ENCODE measurements at places on chromosomes 5 and 9.

GRCh38 chr5:132267931-132268768, 10.7 kb downstream of the PDLIM4 start:
- DNase-seq: no peak

- DNase-seq: peak; percentile 66
These were observed 293.4 kb downstream of the EDIL3 start for GRCh38 chr5:84091127-84091799.

GRCh38 chr5:164057121-164057520, 551.7 kb downstream of the MAT2B start:
- DNase-seq: no peak

- DNase-seq: no peak
These were observed 27.2 kb downstream of the CCDC69 start for GRCh38 chr5:151196556-151197290.

DNA sequence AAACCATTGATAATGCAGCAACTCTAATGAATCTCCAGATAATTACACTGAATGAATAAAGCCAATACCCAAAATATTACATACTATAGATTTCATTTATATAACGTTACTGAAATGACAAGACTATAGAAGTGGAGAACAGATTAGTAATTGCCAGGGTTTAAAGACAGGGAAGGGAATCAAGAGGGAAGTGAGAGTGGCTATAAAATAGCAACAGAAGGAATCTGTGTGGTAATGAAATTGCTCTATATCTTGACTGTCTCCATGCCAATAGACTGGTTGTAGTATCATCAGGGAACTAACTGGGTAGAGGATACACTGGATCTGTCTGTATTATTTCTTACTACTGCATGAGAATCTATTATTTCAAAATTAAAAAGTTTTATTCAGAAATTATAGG, 396.5 kb upstream of the RPS23 start:
- DNase-seq: no peak

- no peak for DNase-seq
These were observed 80.2 kb downstream of the TRIO start for GRCh38 chr5:14223372-14223771.

DNA sequence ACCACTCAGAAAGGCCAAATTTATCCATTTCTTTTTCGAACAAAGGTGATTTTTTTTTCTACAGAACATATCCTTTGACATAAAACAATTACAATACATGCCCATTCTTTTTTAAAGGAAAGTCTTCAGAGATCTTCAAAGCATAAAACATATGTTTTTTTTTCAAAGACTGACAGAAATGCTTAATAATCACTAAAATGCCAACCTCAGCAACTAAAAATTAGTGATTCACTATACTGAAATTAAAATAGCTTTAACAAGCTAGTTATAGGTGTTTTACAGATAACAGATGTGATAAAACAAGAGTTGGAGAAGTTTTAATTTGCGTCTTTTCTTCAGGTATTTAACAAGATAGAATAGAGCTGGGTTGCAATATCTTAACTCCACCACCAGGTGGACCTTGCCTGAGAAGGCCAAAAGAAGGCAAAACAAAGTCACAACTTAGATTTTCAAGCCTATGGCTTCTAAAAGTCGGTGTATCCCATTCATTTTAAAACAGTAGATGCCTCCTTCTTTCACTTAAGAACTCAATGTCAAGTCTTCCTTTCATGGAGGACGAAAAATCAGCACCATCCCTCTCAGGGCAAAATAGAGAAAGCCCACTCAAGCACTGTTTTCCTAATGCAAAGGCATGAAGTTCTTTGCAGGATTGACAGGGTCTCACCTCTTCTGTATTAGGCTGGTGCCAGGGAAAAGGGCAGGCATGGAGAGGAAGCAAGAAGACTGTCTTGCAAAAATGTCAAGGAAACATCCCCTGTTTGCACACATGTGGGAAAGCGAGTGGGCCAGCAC, 31.1 kb upstream of the CPLX2 start:
- no peak for DNase-seq

DNA sequence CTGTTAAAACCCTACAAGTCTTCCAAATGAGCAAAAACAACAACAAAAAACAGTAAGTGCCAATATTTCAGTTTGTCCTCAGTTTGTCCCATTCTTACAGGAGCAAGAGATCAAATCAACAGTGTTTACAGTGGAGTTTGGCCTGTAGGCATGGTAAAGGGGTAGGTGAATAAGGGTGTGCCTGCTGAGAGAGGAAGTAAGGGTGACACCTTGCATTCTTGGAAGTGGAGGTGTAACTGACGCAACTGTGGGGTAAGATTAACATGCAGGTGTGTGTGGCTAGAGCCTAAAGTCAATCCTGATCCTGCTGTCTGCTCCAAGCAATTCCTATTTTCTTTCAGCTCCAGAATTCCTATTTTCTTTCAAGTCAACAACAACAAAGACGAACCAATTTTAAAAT, 43.4 kb downstream of the PFDN1 start:
- DNase-seq: no peak

DNA sequence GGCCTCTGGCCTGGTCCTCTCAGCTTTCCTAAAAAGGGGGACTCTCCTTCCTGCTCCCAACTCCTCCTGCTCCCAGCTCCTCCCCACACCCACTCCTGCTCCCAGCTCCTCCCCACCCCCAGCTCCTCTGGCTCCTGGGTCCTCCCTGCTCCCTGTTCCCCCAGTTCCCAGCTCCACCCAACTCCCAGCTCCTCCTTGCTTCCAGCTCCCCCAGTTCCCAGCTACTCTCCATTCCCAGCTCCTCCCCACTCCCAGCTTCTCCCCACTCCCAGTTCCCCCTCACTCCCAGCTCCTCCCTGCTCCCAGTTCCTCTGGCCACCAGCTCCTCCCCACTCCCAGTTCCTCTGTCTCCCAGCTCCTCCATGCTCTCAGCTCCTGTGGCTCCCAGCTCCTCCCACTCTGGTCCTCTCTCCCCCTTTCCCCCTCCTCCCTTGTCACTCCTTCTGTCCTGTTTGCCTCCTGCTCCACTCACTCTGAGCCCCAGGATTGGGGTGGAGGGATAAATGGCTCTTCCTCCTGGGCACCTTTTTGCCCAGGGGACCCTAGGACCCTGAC, 75.7 kb downstream of the KCNT1 start:
- DNase-seq: no peak

- no peak for DNase-seq
These were observed 51.0 kb upstream of the IL17B start for GRCh38 chr5:149429839-149430721.

All from NCI-H146 (cell line).